ENCODE measurements at places on chromosomes 5 and 9. TPM values are rescaled to one million over a fixed set of nuclear protein-coding genes. Genes with fewer than 3 reads are reported as not detected.

NR5A1 gene
- not detected for total RNA-seq

ARHGEF39 gene
- 0.39 TPM for total RNA-seq

THBS4 gene
- 1.4 TPM for total RNA-seq

SLC6A19 gene
- total RNA-seq: not detected

NUTM2F gene
- not detected for total RNA-seq

CER1 gene
- total RNA-seq: not detected

ARL14EPL gene
- not detected for total RNA-seq

GNA14 gene
- total RNA-seq: 43.6 TPM

SLC25A48 gene
- not detected for total RNA-seq

FAM53C gene
- total RNA-seq: 30.7 TPM

TCERG1 gene
- total RNA-seq: 26.0 TPM

SPINK9 gene
- total RNA-seq: not detected

COL23A1 gene
- total RNA-seq: 0.05 TPM

NTRK2 gene
- total RNA-seq: 0.35 TPM

DDX4 gene
- not detected for total RNA-seq

MYOT gene
- total RNA-seq: not detected

CDH6 gene
- 22.1 TPM for total RNA-seq

SLC24A2 gene
- 0.06 TPM for total RNA-seq

SHLD3 gene
- total RNA-seq: 0.48 TPM

SOHLH1 gene
- total RNA-seq: not detected

TRAPPC13 gene
- total RNA-seq: 15.7 TPM

SLC27A6 gene
- total RNA-seq: 0.29 TPM

DNAH5 gene
- 2.0 TPM for total RNA-seq

GRM6 gene
- not detected for total RNA-seq

COL5A1 gene
- total RNA-seq: 185 TPM

CATSPER3 gene
- not detected for total RNA-seq

SHISAL2B gene
- total RNA-seq: not detected

PCDHGA2 gene
- total RNA-seq: 2.6 TPM

PFN3 gene
- total RNA-seq: not detected

PCDHB10 gene
- total RNA-seq: 1.3 TPM

SCGB3A2 gene
- not detected for total RNA-seq

COL15A1 gene
- total RNA-seq: 5.8 TPM

NUTM2G gene
- not detected for total RNA-seq

CMBL gene
- 16.8 TPM for total RNA-seq

BTNL3 gene
- not detected for total RNA-seq

G3BP1 gene
- total RNA-seq: 147 TPM

FBP2 gene
- not detected for total RNA-seq

ANKRD33B gene
- 6.1 TPM for total RNA-seq

PCDHA2 gene
- total RNA-seq: not detected
